Activated CD4-positive, alpha-beta T cell treated with anti-CD3 and anti-CD28 coated beads, Interleukin-2, Interleukin-6, amounts not matched to agents 100 ng/mL and 50 ng/mL, durations not matched to agents 16 hours and 8 hours (primary cell): ENCODE measurements at places on chromosomes 12 and 14.

- DNase-seq, result no peak
Measured at GRCh38 chr12:123078531-123079155, 72.2 kb downstream of the PITPNM2 start.

GRCh38 chr14:33019346-33019745, 80.7 kb downstream of the NPAS3 start:
- no peak for DNase-seq

DNA sequence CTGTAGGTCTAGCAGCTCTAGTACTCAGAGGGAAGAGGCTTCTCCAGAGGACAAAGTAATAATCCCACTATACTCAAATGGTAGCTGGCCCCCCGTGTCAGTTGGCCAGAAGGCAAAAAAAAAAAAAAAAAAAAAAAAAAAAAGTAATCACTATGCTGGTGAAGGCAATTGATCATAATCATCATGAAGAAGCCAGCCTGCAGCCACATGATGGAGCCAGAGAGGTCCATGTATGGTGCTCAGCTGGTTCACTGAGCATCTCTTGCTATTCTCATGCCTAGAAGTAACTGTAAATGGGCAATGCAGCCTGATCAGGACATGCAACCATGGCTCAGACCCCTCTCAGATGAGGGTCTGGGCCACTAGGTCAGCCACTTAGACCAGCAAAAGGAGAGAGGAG, 378.8 kb downstream of the MED13L start:
- no peak for DNase-seq

GRCh38 chr12:104399740-104400612, 56.8 kb upstream of the CHST11 start:
- DNase-seq, result no peak

- peak; percentile 52 for DNase-seq
Measured at GRCh38 chr12:121668750-121669520, 519 bp downstream of the MORN3 start.

DNA sequence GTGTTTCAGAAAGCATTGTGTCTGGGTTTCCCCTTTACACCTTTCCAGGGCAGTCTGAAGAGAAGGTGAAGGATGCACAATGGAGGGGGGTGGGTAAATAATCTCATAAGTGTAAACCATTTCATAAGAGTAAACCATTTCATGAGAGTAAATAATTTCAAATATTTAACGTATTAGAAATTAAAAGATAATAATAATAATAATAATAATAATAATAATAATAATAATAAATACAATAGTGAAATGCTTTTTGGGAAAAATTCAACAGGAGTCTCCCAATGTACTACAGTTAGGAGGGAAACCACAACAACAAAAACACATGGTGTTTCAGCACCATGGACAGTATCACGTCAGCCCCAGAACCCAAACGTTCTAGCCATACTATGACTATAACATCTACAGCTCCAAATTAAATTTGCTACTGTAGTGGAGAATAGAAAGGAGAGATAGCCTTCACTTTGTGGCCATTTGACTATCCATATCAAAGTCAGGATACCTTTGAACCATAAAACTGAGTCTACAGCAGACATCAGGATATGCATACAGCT, 691.8 kb downstream of the BCL11B start:
- DNase-seq, result peak; percentile 2

- no peak for DNase-seq
Measured at GRCh38 chr12:82904219-82904790, 217.6 kb downstream of the TMTC2 start.
